ENCODE measurements at places on chromosomes 16 and 17. TPM values are rescaled to one million over a fixed set of nuclear protein-coding genes. Genes with fewer than 3 reads are reported as not detected.

GRCh38 chr17:35973333-35974260, 7.7 kb downstream of the CCL16 start:
- H3K36me3 ChIP-seq = no peaks in the 10 kb centered on the region
- H3K27ac ChIP-seq = no peak overlapping the region
- H3K4me1 ChIP-seq = no peaks in the 10 kb centered on the region
- DNase-seq = no peak

DNA sequence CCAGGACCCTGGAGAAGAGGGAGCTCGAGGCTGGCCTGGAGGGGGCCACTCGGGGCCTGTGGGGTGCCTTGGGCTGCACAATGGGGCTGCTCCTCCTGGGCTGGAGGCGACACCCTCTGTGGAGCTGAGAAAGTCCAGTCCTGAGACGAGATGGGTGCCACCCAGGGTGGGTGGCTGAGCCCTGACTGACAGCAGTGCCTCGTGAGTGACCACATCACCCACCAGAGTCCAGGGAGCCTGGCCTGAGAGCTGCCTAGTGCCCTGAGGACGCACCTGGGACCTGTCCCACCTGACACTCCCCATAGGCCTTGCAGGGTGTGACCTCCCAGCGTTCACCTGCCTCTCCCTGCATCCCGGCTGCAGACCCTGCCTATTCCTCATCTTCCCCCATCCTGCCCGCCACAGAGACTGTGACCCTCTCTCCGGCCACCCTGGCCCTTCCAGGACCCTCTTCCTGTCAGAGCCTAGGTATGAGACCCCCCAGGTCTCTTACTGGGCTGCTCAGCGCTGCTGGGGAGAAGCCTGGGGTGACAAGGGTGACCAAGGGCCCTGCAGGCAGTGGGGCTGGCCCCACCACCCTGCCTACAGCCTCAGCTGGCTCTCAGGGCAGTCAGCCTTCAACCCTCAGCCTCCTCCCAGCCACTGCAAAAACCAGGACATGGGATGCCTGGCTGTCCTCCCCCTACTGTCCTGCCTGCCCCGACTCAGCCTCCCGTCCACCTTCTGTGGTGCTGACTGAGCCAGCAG, 41.2 kb downstream of the TNFRSF13B start:
- no peaks in the 10 kb centered on the region for H3K36me3 ChIP-seq
- H3K27ac ChIP-seq = no peak overlapping the region
- no peak overlapping the region for H3K4me3 ChIP-seq
- no peak for DNase-seq
- H3K4me1 ChIP-seq = no peaks in the 10 kb centered on the region
- H3K27me3 ChIP-seq = no peaks in the 10 kb centered on the region

Gene AKAP1
- total RNA-seq = 23.1 TPM

- no peaks in the 10 kb centered on the region for H3K27me3 ChIP-seq
- no peak overlapping the region for H3K4me3 ChIP-seq
- H3K36me3 ChIP-seq = peaks cover 14% of the 10 kb centered on the region
- peak overlapping the region; percentile 82 for H3K27ac ChIP-seq
Observed at GRCh38 chr17:8153525-8153956, 1.3 kb upstream of the PER1 start.

GRCh38 chr16:81445966-81446906, 1.6 kb downstream of the CMIP start:
- no peak for DNase-seq
- peak overlapping the region; percentile 87 for H3K4me3 ChIP-seq
- peaks cover 54% of the 10 kb centered on the region for H3K4me1 ChIP-seq
- peak overlapping the region; percentile 79 for H3K27ac ChIP-seq

- H3K4me1 ChIP-seq = no peaks in the 10 kb centered on the region
- H3K36me3 ChIP-seq = no peaks in the 10 kb centered on the region
- H3K4me3 ChIP-seq = no peak overlapping the region
- H3K27me3 ChIP-seq = peaks cover 13% of the 10 kb centered on the region
Observed at GRCh38 chr16:54957403-54958166, 26.9 kb downstream of the IRX5 start.

Gene ATAD5
- total RNA-seq = 35.7 TPM

Gene CTF1
- 0.25 TPM for total RNA-seq

- no peak overlapping the region for H3K4me3 ChIP-seq
- no peak overlapping the region for H3K27ac ChIP-seq
- peaks cover 13% of the 10 kb centered on the region for H3K4me1 ChIP-seq
- H3K27me3 ChIP-seq = no peaks in the 10 kb centered on the region
- H3K36me3 ChIP-seq = no peaks in the 10 kb centered on the region
- DNase-seq = no peak
Observed at GRCh38 chr16:30004424-30004776, 6.4 kb downstream of the DOC2A start.

GRCh38 chr16:9114112-9114511, 22.7 kb downstream of the HAPSTR1 start:
- peak overlapping the region; percentile 78 for H3K27ac ChIP-seq
- DNase-seq = no peak
- peaks cover 91% of the 10 kb centered on the region for H3K4me1 ChIP-seq
- H3K4me3 ChIP-seq = peak overlapping the region; percentile 42
- no peaks in the 10 kb centered on the region for H3K27me3 ChIP-seq

Gene CHST4
- total RNA-seq = not detected

DNA sequence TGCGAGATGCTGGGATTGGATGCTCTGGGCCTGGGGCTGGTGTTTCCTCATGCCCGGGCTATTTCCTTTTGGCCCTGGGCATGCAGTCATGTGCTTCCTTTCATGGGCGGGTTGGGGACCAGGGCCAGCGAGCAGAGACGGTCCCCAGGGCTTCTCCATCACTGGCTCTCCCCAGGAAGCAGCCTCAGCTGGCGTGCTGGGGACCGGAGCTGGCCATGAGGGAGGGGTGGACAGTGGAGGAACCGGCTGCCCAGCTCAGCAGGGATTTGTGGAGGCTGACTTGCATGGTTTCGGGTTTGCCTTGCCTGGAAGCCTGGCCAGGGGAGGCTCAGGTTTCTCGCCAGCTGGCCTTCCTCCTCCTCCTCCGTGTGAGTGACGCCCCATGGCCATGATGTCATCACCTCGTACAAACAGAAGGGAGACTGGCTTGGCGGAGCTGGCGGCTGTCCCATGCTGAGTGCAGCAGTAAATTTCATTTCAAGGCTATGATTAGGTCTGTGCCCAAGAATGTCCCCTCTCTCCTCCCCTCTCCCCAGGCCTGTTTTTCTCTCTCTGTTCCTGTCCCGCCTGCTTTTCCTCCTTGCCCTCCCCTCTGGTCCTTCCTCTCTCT, 8.9 kb upstream of the TIMP2 start:
- H3K36me3 ChIP-seq = no peaks in the 10 kb centered on the region
- no peak for DNase-seq
- H3K27ac ChIP-seq = no peak overlapping the region
- H3K4me1 ChIP-seq = no peaks in the 10 kb centered on the region
- no peaks in the 10 kb centered on the region for H3K27me3 ChIP-seq

- no peaks in the 10 kb centered on the region for H3K36me3 ChIP-seq
- H3K4me3 ChIP-seq = no peak overlapping the region
- no peak overlapping the region for H3K27ac ChIP-seq
- H3K4me1 ChIP-seq = no peaks in the 10 kb centered on the region
Observed at GRCh38 chr17:13918247-13918646, 151.1 kb upstream of the COX10 start.

- H3K4me1 ChIP-seq = peaks cover 19% of the 10 kb centered on the region
- no peak for DNase-seq
- H3K27me3 ChIP-seq = no peaks in the 10 kb centered on the region
Observed at GRCh38 chr16:28607116-28607623, 2.7 kb downstream of the SULT1A1 start.

Gene MT4
- not detected for total RNA-seq

DNA sequence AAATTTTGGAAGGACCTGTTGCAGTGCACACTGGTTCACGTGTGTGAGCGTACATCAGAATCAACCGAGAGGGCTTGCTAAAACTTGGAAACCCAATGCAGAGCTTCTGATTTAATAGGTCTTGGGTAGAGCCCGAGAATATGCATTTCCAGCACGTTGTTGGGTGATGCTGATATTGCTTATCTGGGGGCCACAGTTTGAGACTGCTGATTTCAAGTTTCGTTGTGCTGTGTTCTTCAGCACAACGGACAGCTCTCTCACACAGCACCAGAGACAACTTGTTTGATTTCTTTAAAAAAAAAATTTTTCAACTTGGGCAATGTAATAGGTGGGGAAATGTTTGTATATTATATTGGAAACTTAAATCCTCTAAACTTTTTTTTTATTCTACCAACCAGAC, 9.4 kb downstream of the OR4D2 start:
- H3K27me3 ChIP-seq = no peaks in the 10 kb centered on the region
- no peak for DNase-seq
- no peak overlapping the region for H3K27ac ChIP-seq
- H3K36me3 ChIP-seq = no peaks in the 10 kb centered on the region
- no peak overlapping the region for H3K4me3 ChIP-seq

GRCh38 chr17:43169561-43170139, 1.4 kb upstream of the NBR1 start:
- no peak for DNase-seq
- H3K27me3 ChIP-seq = no peaks in the 10 kb centered on the region
- H3K4me1 ChIP-seq = peaks cover 20% of the 10 kb centered on the region
- H3K4me3 ChIP-seq = no peak overlapping the region
- peaks cover 4% of the 10 kb centered on the region for H3K36me3 ChIP-seq

- H3K27me3 ChIP-seq = no peaks in the 10 kb centered on the region
- H3K4me1 ChIP-seq = no peaks in the 10 kb centered on the region
- H3K27ac ChIP-seq = no peak overlapping the region
- H3K4me3 ChIP-seq = no peak overlapping the region
- H3K36me3 ChIP-seq = peaks cover 2% of the 10 kb centered on the region
- no peak for DNase-seq
Observed at GRCh38 chr16:62068747-62069146, 32.5 kb upstream of the CDH8 start.

DNA sequence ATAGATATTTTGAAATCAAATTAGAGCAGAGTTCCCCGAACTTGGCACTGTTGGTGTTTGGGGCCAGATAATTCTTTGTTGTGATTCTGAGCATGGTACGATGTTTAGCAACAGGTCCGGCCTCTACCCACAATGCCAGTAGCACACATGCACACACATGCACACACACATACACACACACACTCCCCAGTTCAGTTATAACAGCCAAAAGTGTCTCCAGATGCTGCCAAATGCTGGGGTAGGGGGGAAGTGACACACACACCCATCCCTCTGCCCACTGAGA, 96.8 kb upstream of the PSMD7 start:
- H3K4me1 ChIP-seq = no peaks in the 10 kb centered on the region
- no peak overlapping the region for H3K27ac ChIP-seq
- H3K36me3 ChIP-seq = no peaks in the 10 kb centered on the region
- no peak for DNase-seq

DNA sequence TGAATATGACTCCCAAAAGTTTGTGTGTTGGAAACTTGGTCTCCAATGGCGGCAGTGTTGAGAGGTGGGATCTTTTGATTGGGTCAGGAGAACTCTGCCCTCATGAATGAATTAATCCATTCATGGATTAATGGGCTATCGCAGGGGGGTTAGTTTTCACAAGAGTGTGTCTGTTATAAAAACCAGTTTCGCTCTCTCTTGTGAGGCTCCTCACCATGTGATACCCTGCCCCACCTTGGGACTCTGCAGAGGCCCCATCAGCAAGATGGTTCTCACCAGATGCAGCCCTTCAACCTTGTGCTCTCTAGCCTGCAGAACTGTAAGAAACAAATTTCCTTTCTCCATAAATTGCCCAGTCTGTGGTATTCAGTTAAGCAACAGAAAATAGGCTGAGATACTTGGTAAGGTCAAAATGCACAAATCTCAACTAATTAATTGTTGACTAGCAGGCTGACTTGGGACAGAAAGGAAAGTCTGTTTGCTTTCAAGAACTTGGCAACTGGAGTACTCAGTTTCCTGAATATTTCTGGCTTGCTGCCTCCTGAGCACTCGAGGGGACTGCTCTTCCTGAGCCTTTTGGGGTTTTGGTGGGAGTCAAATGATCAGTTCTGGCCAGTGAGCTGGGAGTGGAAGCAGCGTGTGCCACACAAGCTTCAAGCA, 13.8 kb upstream of the CCL17 start:
- H3K4me1 ChIP-seq = peaks cover 11% of the 10 kb centered on the region
- no peak overlapping the region for H3K27ac ChIP-seq
- H3K27me3 ChIP-seq = peaks cover 12% of the 10 kb centered on the region
- DNase-seq = no peak

Gene CDK5R1
- 24.6 TPM for total RNA-seq

- H3K4me3 ChIP-seq = no peak overlapping the region
- no peaks in the 10 kb centered on the region for H3K27me3 ChIP-seq
- H3K27ac ChIP-seq = no peak overlapping the region
- no peaks in the 10 kb centered on the region for H3K36me3 ChIP-seq
- peaks cover 17% of the 10 kb centered on the region for H3K4me1 ChIP-seq
- DNase-seq = no peak
Observed at GRCh38 chr17:77314601-77315000, 173.8 kb downstream of the SEC14L1 start.
